ENCODE measurements at places on chromosomes 2 and 18.

- no peak for DNase-seq
Observed at GRCh38 chr18:57649556-57650500, 28.2 kb upstream of the NARS1 start.

DNA sequence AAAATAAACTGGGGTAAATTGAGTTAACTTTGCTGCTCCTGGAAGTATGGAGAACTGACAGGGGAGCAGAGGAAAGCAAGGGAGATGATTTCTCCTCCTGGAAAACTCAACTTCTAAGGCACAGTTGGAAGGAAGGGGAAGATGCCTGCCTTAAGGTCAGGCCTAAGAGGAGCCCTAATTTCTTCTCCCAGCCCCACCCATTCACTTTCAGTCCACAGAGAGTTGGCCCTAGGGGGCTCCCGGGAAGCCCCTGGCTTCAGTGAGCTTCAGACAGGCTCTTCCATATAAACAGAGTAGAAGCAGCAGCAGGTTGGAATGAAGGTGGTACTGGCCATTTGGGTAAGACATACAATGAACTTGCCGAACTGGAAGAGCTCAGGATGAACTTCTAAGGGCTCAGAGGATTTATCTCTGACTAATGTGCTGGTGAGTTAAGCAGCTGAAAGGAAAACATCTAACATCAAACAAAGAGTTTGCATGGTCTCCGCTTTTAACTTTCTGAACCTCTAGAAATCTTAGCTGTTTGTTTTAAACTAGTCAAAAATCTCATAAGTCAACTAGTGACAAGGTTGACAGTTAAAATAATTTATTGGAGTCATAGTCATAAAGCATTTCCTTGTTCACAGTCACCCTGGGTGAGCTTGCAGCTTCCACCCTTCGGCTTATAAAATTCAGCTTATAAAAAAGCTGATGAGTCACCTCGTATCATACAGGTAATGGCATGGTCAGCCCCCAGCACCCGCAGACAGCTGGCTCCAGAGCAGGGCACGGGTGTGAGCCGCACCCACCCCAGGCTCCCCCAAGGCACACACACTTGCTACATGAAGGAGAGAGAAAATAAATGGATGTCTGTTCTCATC, 9.8 kb downstream of the MALL start:
- DNase-seq, result no peak

DNA sequence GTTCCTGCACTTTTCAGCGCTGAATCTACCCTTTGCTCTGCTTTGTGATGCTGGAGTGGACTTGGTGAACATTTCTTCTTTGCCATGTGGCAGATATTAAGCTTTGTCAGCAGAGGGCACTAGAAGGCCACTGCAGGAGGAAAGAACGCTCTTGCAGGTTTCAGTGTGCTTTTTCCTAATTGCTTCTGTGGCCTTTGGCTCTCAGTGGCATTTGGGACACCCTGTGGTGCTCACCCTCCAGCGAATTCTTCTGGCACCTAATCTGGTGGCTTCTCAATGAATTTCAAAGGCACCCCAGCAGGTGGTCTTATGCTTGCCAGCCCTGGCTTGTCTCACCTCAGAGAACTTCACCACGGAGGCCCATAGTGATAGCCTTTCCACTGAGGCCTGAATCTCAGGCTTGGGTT, 146.7 kb downstream of the MYO3B start:
- no peak for DNase-seq

GRCh38 chr2:178056345-178056744, 16.2 kb downstream of the PDE11A start:
- no peak for DNase-seq

Measured in stimulated activated CD4-positive, alpha-beta T cell treated with anti-CD3 and anti-CD28 coated beads, TNF-alpha, amount 100 ng/mL, for 24 hours (primary cell).